ENCODE measurements at places on chromosomes 5 and 9. TPM values are rescaled to one million over a fixed set of nuclear protein-coding genes. Genes with fewer than 3 reads are reported as not detected.

DNA sequence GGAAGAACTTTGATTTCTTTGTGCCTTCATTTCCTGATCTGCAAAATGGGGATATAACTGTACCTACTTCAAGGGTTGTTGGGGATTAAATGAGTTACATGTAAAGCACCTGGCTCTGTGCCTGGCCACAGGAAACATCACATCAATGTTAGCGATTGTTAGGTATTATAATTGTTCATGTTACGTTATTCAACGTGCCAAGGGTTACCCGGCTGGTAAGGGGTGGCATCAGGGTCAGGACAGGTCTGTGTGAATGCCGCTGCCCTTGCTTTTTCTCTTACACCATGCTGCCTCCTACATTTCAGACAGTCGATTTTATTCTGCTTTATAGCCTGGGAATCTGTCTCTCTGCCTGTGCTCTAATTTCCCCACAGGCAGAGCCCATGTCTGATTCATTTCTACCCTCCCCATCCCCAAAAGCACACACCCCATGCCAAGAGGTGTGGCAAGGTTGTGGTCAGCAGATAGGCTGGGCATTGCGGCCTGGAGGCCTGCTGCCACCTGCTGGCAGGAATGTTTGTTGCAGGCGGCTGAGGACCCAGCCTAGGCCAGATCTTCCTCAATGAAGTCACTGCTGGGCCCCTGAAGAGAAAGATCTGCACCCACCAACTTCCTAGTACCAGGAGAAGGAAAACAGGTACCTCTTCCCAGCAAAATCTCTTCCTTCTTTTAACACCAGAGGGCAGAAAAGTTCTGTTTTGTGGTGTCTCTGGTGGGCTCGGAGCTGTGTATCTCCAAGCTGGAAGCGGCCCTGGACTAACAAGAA lies 5.3 kb downstream of the ANKS6 start:
- DNase-seq, result peak; percentile 89
- no peaks in the 10 kb centered on the region for H3K27me3 ChIP-seq
- no peaks in the 10 kb centered on the region for H3K36me3 ChIP-seq
- H3K4me3 ChIP-seq, result no peak overlapping the region
- no peak overlapping the region for H3K27ac ChIP-seq

GRCh38 chr9:89278997-89279739 lies 31.8 kb upstream of the CKS2 start:
- no peak overlapping the region for H3K4me3 ChIP-seq
- no peaks in the 10 kb centered on the region for H3K27me3 ChIP-seq
- H3K36me3 ChIP-seq, result no peaks in the 10 kb centered on the region
- no peak for DNase-seq

DNA sequence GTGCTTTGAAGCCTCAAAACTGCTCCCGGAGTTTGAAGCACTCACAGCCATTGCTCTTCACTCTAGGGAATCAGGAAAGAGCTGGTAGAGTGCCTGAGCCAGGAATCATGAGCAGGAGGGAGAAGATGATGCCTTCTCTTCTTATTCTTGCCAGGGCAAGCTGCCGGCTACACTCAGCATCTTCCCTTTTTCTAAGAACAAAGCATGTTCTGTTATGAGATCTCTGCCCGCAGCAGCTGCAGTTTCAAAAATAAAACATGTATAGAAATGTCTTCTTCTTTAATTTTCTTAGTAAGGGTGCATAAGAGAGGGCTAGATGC lies 57.9 kb upstream of the RICTOR start:
- no peaks in the 10 kb centered on the region for H3K27me3 ChIP-seq
- no peak overlapping the region for H3K27ac ChIP-seq
- H3K4me3 ChIP-seq, result no peak overlapping the region

Gene IFT74
- total RNA-seq, result 16.2 TPM

Gene CREB3
- total RNA-seq, result 38.0 TPM

Gene BARHL1
- not detected for total RNA-seq

Gene LECT2
- not detected for total RNA-seq

DNA sequence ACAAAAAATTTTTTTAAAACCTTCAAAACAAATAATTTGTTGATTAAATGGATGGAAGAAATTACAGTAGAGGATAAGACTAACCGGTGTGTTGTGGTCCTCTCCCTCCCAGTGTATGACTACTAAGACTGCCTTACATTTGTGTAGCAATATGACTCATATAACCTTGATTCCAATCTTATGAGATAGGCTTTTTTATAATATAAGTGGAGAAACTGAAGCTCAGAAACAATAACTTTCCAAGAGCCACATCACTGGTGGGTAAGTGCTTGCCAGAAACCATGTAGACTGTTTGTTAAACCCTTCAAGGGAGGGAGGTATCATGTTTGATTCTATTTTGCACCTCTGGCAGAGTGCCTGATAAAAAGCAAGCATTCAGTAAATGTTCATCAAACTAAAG lies 47.5 kb downstream of the NLN start:
- DNase-seq, result no peak
- H3K36me3 ChIP-seq, result no peaks in the 10 kb centered on the region
- no peak overlapping the region for H3K4me3 ChIP-seq
- H3K4me1 ChIP-seq, result peaks cover 1% of the 10 kb centered on the region
- no peaks in the 10 kb centered on the region for H3K27me3 ChIP-seq
- H3K27ac ChIP-seq, result no peak overlapping the region

Gene SCGB3A2
- total RNA-seq, result not detected

DNA sequence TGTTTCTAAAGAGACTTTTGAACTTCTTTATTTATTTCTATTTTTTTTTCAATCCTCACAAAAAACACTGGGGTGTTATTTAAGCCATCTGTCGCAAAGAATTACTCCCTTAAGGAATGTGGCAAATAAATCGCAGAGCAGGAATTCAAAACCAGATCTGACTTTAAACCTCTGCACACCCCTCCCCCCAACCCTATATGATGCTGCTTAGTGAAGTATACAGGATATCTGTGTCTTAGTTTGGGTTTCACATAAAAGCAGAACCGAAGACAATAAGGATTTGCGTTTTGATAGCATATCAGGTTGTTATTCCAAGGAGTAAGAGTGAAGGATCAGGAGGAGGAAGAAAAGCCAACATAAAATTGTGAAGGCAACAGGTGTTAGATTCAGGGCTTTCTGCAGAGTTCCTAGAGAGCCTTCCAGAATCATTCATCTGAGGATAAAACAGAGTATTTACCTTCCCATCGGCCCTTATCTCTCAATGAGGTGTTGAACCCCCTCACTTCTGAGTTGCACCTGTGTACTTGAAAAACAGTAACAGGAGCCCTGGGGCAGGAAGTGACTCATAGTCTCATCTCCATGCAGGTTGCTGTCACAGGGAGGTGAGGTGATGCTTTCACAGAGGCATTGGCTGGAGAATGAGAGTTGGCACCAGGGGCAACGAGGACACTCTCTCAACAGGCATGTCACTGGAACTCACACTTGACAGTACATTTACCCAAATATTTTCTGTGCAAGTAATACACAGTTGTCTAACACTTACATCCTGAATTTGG lies 33.5 kb upstream of the DMRT3 start:
- no peaks in the 10 kb centered on the region for H3K4me1 ChIP-seq
- DNase-seq, result no peak
- H3K36me3 ChIP-seq, result no peaks in the 10 kb centered on the region
- no peak overlapping the region for H3K4me3 ChIP-seq
- no peak overlapping the region for H3K27ac ChIP-seq

DNA sequence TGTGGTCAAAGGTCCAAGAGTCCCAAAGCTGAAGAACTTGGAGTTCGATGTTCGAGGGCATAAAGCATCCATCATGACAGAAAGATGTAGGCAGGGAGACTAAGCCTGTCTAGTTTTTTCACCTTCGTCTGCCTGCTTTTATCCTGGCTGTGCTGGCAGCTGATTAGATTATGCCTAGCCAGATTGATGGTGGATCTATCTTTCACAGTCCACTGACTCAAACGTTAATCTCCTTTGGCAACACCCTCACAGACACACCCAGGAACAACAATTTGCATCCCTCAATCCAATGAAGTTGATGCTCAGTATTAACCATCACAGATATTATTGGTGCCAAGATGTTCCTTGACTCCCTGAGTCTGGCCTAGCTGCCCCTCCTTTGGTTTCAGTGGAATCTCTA lies 530.8 kb upstream of the CLINT1 start:
- H3K4me1 ChIP-seq, result no peaks in the 10 kb centered on the region
- no peak for DNase-seq
- no peak overlapping the region for H3K27ac ChIP-seq
- no peaks in the 10 kb centered on the region for H3K27me3 ChIP-seq
- no peaks in the 10 kb centered on the region for H3K36me3 ChIP-seq

- H3K27ac ChIP-seq, result no peak overlapping the region
- DNase-seq, result no peak
- no peaks in the 10 kb centered on the region for H3K27me3 ChIP-seq
- H3K4me3 ChIP-seq, result no peak overlapping the region
These were observed 433.5 kb upstream of the POU5F2 start for GRCh38 chr5:94174748-94175411.
